ENCODE measurements at places on chromosomes 11 and 22. TPM values are rescaled to one million over a fixed set of nuclear protein-coding genes. Genes with fewer than 3 reads are reported as not detected.
A peak's percentile ranks its signal among the peaks of the same experiment; 100 is the strongest.

The RAB38 gene
- polyA plus RNA-seq = 21.9 TPM

- DNase-seq = no peak
These were observed 14.5 kb upstream of the CYP2R1 start for GRCh38 chr11:14906578-14906977.

GRCh38 chr11:122334546-122335339 is 218.7 kb upstream of the BLID start:
- DNase-seq = no peak

DNA sequence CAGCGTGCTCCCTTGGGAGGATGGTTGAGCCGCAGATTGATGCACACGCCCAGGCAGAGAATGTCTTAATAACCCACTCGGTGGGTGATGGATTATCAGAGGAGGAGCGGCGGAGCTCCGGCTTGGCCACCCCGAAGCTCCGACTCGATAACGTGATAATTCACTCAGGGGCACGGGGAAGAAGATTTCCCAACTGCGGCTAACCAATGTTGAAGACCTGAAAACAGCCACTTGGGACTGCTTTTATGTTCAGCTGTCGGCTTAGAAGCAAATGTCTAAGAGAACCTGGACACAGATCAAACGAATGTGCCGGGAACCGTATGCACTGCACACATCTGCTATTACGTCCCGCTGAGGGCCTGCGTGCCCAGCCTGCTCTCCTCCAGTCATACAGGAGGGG is 206.8 kb upstream of the CADM1 start:
- no peak for DNase-seq

The LRRC32 gene
- polyA plus RNA-seq = 68.0 TPM

The PNPLA5 gene
- polyA plus RNA-seq = 0.13 TPM

DNA sequence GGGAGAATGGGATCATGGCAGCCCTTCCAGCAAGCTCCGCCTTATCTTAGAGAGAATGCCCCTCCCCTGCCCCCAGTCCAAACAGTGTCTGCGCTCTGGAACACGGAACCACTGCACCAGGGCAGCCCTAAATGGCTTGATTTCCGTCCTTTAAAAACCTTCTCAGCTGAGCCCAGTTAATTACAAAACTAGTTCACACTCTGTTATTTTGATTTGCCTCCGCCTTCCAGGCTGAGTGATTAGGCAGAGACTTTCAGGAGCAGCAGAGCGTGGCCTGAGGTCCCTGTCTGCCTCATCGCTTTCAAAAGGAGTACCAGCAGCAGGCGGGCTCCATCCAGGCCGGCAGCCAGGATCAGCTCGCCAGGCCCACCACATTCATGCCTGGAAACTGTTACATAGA is 313.0 kb downstream of the BRD1 start:
- DNase-seq = peak; percentile 37

- DNase-seq = no peak
These were observed 748 bp downstream of the RAB30 start for GRCh38 chr11:83070731-83071566.

GRCh38 chr11:15072551-15073143 is 746 bp upstream of the CALCB start:
- no peak for DNase-seq

- DNase-seq = no peak
These were observed 45.8 kb downstream of the IGLL1 start for GRCh38 chr22:23534201-23534850.

DNA sequence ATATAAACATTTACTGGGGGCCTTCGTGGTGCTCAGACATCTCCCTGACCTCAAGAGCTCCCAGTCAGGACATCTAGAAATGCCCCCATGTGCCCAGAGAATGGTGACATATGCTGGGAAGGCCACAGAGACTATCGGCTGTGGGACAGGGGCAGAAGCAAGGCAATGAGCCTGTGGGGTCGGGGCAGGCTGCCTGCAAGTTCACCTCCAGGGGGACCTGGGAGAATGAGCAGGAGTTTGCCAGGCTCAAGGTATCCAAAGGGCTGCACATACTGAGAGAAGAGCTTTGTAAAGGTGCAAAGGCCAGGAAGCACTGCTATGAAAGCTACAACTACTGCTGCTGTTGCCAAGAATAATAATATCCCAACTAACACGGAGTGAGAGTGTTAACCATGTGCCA is 233.9 kb downstream of the TENM4 start:
- DNase-seq = no peak

DNA sequence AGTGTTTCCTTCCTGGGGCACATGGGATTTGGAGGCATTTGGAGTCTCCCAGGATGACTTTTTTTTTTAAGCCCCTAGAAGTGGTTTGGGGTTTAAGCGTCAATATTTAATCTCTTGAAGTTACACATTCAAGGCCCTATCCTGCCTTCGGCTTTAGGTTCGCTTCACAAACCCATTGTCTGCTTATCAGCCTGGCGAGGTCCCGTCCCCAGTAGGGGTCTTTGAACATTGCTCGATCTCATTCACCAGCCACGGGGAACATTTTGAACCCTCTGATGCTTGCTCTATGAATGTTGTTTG is 75.9 kb downstream of the KCNQ1 start:
- DNase-seq = no peak

DNA sequence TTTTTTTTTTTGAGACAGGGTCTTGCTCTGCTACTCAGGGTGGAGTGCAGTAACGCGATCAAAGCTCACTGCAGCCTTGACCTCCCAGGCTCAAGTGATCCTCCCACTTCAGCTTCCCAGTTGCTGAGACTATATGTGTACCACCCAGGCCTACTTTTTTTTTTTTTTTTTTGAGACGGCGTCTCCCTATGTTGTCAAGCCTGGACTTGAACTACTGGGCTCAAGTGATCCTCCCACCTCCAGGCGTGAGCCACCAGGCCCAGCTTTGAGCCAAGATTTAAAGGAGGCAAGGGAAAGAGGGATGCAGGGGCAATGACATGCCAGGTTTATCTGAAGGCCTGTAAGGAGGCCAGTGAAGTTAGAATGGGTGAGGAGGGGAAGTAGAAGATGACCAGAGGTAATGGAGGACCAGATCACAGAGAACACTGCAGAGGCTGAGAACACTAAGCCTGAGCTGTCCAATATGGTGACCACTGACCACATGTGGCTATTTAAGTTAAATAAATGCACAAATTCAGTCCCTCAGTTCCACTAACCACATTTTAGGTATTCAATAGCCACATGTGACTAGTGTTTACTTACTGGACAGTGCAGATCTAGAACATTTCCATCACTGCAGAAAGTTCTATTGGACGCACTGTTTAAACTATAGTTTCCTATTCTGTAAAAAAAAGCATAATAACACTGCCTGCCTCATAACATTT is 8.1 kb downstream of the DESI1 start:
- no peak for DNase-seq

GRCh38 chr22:27310966-27311697 is 490.4 kb downstream of the MN1 start:
- DNase-seq = no peak

GRCh38 chr11:12127206-12127898 is 17.0 kb downstream of the MICAL2 start:
- no peak for DNase-seq

The PRSS23 gene
- polyA plus RNA-seq = 98.8 TPM

DNA sequence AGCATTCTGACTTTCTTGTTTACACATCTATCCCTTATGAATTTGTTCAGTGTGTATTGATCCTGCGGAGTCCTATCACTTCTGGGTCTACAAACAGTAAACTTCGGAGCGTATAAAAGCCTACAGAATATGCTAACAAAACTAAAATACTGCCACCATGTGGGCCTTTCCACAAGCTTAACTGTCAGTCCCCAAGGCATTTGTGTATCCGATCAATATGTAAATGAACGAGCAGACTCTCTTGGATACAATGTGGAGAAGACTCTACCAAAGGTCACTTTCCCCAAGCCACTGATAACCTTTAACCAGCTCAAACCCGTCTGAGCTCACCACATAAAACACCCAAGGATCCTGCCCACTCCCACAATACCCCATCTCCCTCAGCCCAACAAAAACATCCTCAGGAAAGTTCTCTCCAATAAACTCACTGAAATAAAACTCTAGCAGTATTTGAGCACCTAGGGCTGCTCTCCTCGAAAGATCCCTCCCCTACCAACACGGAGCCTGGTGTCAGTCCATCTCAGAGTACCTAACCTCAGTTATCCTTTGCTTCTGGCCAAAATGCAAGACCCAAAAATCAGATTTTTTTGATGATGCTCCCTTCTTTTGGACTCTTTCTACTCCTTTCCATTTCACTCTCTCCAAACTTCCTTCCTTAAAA is 17.8 kb downstream of the ADA2 start:
- DNase-seq = no peak

The OR51B4 gene
- 0.09 TPM for polyA plus RNA-seq
